CD4-positive, CD25-positive, alpha-beta regulatory T cell (primary cell): ENCODE measurements at places on chromosomes 3 and 15.

- DNase-seq, result no peak
These were observed 14.7 kb downstream of the SHOX2 start for GRCh38 chr3:158091531-158091930.

DNA sequence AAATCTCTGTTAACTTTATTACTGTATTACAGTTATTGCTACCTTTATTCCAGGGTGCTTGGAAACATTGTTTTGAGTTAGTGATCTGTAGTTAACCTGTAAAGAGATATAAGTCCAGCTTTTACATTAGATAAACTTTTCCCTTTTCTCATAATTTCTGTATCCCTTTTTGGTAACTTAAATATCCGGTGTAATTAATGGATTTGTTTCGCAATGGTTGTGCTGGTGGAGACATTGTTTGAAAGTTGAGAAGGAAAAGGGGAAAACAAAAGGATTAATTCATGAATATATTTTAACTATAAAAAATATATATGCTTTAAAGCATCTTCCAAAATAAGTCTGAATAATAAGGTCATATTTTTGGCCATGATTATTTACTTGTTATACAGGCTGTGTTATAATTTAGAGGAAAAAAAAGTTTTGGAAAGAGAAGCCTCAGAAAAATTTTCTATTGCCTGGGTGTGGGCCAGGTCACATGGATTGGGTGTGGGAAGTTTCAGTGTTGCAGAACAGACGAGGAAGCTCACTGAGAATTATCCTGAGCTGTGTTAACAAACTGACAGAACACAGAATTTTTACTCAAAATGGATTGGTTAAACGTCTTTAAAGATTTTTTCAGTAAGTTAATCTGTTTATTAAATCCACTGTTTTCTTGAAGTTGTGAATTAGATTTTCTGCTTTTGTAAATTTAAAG lies 27.7 kb upstream of the IL20RB start:
- no peak for DNase-seq

DNA sequence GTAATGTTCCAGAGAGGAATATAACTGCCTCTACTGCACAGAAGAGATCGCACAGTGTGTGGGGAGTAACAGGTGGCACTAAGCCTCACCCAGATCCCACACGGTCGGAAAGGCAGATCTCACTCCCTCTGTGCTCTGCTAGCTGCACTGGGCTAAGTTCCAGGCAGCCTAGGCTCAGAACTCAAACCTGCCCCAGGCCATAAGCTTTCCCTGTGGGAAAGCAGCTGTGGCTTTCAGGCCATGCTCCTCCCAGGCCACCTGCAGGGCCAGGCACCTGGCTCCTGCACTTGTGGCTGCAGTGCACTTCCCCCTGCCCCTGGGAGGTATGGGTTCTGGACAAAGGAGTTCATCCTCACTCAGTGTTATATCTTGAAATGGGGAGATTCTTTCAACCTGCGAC lies 27.5 kb downstream of the PCCB start:
- DNase-seq, result no peak

- DNase-seq, result no peak
These were observed 117.1 kb upstream of the GOLIM4 start for GRCh38 chr3:168212664-168213285.

DNA sequence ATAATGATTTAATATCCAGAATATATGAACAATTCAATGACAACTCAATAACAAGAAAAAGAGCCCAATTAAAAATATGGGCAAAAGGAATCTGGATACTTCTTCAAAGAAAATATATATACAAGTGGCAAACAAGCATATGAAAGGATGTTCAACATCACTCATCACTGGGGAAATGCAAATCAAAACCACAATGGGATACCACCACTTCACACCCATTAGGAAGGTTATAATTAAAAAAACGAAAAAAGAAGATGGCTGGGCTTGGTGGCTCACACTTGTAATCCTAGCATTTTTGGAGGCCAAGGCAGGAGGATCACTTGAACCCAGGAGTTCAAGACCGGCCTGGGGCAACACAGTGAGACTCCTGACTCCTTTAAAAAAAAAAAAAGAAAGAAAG lies 4.1 kb downstream of the CCDC12 start:
- no peak for DNase-seq

DNA sequence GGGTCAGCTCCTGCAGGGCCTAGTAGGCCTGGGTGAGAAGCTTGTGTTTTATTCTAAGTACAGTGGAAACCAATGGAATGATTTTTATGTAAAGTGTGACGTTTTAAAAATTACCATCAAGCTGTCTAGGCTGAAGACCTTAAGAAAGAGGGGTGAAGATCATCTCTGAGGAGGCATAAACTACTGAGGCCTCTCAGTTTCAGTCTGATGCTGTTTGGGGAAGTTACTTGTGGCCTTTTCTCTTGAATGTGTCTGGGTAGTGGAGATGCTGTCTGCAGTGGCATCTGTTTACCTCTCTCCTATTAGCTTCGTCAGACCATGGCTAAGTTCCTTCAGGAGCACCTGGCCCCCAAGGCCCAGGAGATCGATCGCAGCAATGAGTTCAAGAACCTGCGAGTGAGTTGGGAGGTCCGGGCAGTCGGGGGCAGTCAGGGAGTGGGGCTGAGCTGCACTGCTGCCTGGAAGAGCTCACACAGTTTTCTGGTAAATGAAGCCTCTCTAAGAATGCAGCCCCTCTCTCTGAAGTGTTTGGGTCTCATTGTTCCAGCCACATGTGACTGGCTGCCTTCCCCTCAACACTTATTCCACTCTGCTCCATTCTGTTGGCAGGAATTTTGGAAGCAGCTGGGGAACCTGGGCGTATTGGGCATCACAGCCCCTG lies 1.9 kb downstream of the IVD start:
- DNase-seq, result no peak

- DNase-seq, result no peak
These were observed 140.6 kb upstream of the TMCO5A start for GRCh38 chr15:37793851-37794250.

DNA sequence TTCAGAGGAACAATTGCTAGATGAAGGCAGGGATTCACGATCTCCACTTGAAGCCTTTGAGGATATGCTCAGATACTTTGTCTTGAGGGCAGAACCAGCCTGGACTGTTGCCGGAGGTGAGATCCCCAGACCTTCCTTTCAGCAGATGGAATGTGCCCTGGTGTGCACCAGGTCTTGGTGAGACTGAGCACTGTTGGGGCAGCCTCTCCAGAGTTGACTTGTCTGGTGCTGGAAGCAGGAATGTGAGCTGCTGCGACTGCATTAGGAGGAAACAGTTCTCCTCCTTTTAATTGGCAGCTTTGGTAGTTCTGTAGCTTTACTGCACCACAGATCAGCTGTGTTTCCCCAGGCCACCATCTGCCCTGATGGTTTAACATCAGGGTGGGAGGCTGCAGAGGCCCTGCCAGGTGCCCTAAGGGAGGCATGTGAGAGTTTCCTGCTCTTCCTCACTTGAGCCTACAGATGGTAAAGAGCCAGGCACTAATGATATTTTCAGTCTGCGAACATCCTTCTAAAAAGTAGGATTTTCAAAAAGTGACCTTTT lies 58.5 kb downstream of the CTDSPL start:
- DNase-seq, result no peak

DNA sequence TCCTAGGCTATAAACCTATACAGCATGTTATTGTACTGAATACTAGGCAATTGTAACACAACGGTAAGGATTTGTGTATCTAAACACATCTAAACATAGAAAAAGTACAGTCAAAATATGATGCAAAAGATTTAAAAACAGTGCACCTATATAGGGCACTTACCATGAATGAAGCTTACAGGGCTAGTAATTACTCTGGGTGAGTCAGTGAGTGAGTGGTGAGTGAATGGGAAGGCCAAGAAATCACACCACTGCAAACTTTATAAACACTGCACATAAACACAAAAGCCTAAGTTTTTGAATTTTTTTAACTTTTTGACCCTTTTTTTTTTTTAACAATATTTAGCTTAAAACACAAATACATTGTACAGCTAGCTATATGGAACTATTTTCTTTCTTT lies 204.7 kb upstream of the CTNNB1 start:
- DNase-seq, result no peak
